Activated naive CD4-positive, alpha-beta T cell treated with anti-CD3 and anti-CD28 coated beads, Interleukin-2, amount 50 U/mL, for 72 hours (primary cell): ENCODE measurements at places on chromosomes 3 and 15. TPM values are rescaled to one million over a fixed set of nuclear protein-coding genes. Genes with fewer than 3 reads are reported as not detected.

- no peak for DNase-seq
These were observed 41.5 kb upstream of the RBMS3 start for GRCh38 chr3:29239376-29239775.

- no peak for DNase-seq
These were observed 59.0 kb downstream of the FRMD4B start for GRCh38 chr3:69326855-69327300.

DNA sequence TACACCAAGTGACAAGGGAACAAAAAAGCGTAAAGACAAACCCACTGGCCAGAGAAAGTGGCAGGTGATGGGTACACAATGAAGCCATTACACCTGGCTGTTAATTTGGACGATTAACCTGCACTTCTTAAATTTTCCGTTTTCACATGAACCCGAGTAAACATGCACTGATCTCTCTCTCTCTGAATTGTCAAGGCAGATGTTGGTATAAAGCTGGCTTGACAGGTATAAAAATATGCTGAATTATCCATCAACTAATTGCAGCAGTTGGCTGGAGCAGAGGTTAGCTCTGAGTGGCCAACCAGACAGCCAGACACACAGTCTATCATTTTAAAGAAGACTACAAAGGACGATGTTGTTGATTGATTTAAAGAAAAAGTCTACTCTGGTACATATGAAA, 561.7 kb upstream of the ALCAM start:
- no peak for DNase-seq

DNA sequence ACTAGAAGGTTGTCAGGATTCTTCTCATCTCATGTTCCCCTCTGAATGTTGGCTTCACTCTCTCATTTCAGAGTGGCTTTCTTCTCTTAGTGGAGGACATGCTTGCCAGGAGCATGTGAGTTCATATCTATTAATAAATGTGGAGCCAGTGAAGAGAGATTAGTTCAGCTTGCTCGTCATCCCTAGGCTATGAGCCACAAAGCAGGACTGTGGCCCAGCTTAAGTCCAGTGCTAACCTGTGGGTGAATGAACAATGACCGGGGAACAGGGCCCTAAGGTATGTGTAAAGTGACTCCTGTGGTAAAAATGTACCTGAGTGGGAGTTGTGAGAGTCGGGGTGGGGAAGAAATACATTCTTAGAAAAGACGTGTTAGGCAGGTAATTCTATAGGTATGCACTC, 96.9 kb upstream of the TBL1XR1 start:
- DNase-seq, result no peak

GRCh38 chr3:132236701-132237651, 80.2 kb upstream of the ACP3 start:
- DNase-seq, result no peak

DNA sequence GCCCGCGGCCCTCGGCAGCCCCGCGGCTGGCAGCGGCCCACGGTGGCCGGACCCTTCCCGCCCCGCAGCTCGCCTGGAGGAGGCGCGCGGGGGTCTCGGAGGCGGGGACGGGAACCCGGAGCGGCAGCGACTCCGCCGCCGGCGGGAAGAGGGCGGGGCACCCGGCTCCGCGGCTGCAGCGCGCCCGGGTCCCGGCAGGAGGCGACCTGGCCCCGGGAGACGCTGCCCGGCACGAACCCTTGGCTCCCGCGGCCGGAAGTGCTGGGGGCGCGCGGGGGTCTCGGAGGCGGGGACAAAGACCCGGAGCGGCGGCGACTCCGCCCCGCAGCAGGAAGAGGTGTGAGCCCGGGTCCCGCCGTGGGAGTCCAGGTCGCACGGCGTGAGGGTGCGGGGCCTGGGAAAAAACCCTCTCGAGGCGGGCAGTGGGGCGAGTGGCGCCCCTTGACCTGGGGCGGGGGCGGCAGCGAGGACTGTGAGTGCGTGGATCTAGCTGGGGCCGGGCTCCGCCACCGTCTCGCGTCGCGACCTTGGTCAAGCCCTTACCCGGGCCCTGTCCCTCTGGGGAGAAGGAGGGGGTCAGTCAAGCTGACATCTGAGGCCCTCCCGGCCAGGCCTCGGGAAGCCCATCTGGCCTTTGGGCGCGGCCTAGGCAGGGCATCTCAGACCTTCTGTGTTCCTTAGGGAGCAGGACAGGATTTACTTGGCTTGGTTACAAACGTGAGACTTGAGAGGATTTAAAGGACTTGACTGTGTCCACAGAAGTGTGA, at the start of gene CIB2:
CIB2 (minus strand) TSS at position 151 of the 767 bp plus-strand sequence. CDS start 230 bp downstream, outside the sequence.
- peak; percentile 85 for DNase-seq

The CELSR3 gene
- total RNA-seq, result 13.1 TPM

The LYZL4 gene
- total RNA-seq, result not detected

GRCh38 chr15:90037511-90037860, 36.4 kb downstream of the ZNF710 start:
- DNase-seq, result no peak

DNA sequence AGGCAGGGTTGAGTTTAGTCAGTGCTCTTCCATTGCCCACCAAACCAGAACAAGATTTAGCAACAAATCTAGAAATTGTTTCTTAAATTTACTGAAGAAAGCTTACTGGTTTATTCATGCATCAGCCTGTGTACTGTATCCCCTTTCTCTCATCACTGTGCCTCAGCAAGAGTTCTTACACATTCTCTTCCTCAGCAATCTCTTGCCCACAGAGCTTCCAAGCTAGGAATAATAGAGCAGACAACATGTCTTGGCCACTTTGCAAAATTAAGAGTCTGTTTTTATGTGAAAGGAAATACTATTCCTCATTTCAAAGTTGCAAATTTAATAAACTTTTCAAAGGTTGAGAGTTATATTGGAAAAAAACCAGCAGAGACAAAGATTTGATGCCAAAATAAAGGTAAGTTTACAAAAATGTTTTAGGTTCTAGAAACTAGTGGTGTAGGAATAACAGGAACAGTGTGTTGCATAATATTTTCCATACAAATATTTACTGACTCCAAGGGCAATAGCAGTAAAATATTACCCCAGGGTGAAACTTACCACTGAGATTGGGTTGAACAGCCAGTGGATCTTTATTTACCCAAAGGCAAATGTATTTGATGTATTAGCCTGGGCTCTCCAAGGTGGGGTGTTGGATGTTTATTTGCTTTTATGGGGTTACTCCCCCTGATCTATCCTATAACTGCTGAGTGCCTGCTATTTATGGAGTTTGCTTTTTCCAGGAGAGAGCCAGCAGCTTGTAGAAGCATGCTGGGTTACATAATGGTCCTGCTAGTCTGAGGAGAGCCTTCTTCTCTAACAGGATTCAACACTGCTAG, 276.7 kb downstream of the ADAMTSL3 start:
- no peak for DNase-seq

DNA sequence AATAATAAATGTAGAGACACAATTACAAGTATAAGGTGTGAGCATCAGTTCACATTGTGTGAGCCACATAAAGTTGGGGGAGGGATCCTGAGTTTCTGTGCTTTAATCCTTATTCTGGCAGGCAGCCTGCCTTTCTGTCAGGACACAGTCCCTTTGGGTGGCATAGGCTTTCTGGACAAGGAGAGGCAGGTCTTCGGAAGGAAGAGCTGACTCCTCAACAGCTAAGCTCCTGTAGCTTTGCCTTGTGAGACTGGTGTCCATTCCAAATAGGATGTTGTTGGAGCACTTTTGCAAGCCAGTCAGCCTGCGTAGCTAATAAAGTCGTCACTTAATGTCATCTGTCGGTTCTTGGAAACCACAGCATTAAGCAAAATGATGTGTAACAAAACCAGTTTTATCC, 151.9 kb upstream of the MCTP2 start:
- no peak for DNase-seq

The SEC22A gene
- total RNA-seq, result 16.8 TPM

The PATL2 gene
- 12.4 TPM for total RNA-seq

The TF gene
- 0.47 TPM for total RNA-seq

GRCh38 chr15:101381671-101382212, 86.7 kb upstream of the SNRPA1 start:
- no peak for DNase-seq

The DOCK3 gene
- 4.1 TPM for total RNA-seq

GRCh38 chr3:61858054-61858453, 296.7 kb downstream of the PTPRG start:
- no peak for DNase-seq

The MYNN gene
- total RNA-seq, result 16.7 TPM

DNA sequence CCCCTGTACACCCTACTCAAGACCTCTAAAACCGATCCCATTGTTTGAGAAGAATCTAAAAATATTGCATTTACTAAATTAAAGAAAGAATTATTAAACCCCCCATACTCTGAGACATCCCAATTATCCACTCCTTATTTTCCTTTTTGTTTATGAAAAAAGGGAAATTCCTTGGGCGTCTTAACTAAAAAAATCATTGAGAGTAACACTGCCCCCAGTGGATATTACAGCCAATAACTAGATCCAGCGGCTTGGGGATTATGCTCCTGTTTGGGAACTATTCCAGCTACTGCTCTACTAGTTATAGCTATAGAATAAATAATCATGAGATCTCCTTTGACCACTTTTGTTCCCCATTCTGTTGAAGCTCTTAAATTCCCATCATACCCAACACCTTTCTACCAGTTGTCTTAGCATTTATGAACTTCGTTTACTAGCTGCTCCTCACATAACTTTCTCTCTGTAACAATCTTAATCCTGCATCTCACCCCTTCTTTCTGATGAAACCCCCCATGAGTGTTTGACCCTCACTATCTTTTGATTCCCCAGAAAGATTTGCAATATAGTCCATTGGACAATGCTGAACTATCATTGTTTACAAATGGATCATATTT, 12.7 kb upstream of the CFAP91 start:
- no peak for DNase-seq

The TRH gene
- total RNA-seq, result not detected

The SLC24A5 gene
- total RNA-seq, result not detected

The ADGRG7 gene
- not detected for total RNA-seq

GRCh38 chr3:134363381-134363755, 10.9 kb downstream of the AMOTL2 start:
- DNase-seq, result no peak

- no peak for DNase-seq
These were observed 63.3 kb downstream of the BOC start for GRCh38 chr3:113274425-113275257.

- no peak for DNase-seq
These were observed 124.3 kb downstream of the CTNNB1 start for GRCh38 chr3:41323467-41324155.

DNA sequence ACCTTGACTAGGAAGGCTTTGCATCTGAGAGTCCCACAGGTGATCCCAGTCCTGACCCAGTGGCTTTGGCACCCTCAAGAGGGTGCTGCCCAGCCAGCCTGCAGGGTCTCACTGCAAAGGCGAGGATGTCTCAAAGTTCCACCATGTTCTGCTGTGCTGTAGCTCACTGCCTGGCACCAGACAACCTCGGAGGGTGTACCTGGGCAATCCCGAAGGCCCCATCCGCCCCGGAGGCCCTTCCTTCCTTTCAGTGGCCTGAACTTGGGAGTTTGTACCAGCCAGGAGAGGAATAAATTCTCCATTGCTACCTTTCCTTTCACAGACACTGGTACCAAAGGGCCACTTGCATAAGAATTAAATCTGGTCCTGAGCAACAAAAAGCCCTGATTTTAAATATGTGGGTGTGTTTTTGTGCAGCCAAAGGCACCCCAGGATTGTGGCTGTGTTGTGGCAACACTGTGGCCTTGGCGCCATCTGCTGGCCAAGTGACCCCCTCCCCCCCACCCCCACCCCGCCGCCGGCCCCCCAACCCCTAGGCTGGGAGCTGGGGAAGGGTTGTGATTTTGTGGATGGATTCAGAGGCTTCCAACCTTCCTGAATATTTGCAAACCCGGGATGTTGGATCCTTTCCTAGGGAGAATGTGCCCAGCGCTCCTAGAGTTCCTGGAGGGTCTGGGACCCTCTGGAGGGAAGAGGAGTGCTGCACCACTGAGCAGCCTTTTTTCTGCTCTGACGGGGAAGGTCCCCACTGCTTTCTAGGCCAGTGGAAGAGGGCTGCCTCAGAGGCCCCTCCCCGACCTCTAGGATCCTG, 9.7 kb upstream of the PTPN23 start:
- DNase-seq, result peak; percentile 38
